ENCODE measurements at places on chromosomes 3 and 15. TPM values are rescaled to one million over a fixed set of nuclear protein-coding genes. Genes with fewer than 3 reads are reported as not detected.

GRCh38 chr15:74838137-74838516 lies 4.8 kb downstream of the ULK3 start:
- DNase-seq, result no peak

DNA sequence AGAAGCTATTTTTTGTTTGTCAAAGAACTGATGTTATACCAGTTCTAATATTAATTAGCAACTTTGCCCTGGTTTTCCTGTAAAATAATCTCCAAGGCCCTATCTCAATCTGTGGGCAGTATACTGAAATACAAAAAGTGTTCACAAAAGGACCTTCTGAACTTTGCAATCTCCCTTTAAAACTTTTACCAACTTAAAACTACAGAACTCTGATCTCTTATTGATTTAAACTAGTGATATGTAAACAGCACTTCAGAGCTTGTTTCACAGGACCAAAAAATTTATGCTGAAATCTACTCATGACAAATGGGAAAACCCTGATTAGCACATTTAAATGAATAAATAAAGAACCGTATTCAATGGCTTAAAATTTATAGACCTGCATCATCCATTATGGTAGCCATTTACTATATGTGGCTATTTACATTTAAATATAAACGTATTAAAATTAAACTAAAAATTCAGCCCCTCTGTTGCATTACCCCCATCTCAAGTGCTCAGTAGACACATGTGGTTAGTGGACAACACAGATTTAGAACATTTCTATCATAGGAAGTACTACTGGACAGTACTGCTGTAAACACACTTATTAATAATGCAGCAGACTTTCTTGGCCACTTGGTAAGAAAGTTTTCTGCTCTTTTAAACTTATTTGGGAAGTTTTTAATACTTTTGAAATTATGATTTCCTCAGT lies 12.0 kb downstream of the AGTR1 start:
- no peak for DNase-seq

DNA sequence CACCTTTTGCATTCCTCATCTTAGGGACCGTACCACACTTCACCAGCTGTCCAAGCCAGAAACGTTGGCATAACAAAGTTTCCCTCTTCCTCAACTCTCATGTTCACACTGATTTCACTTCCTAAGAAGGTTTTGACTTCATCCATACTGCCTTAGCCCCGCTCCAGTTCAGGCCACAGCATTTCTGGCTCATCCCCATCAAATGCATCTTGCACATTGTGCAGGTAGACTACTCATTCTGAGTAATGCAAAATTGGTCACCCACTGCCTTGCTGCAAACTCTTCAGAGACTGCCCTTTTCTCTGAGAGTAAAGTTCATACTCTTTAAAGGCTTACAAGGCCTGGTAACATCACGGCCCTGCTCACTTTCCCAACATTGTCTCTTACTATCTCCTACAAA lies 8.8 kb downstream of the NUSAP1 start:
- DNase-seq, result no peak

- DNase-seq, result no peak
Observed at GRCh38 chr15:29968099-29968894, 114.5 kb upstream of the GOLGA8J start.

- DNase-seq, result no peak
Observed at GRCh38 chr15:74383695-74384565, 16.5 kb upstream of the CYP11A1 start.

DNA sequence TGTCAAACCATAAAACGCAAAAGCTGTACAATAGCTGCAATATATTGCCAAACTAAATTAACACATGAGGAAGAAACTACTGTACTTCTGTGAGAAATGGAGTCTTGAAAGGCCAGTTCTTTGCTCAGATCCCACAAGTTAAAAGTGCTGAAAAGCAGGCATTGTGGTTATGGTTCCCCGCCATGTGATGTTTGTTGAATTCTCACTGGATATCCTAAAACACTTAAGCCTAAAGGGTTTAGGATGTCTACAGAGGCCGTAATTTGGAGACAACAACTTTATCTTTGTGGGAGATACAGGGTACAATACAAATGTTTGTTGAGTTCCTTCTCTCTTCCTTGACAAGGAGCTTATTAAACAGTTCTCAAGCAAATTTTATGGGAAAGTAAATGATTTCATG lies 53.2 kb downstream of the TMEM212 start:
- peak; percentile 33 for DNase-seq

GRCh38 chr3:36804295-36805055 lies 40.1 kb upstream of the DCLK3 start:
- no peak for DNase-seq

- peak; percentile 30 for DNase-seq
Observed at GRCh38 chr3:103794656-103795055, 1359.8 kb downstream of the ZPLD1 start.

- DNase-seq, result no peak
Observed at GRCh38 chr3:9024341-9024740, 61.1 kb upstream of the RAD18 start.

GRCh38 chr3:52393959-52394670 lies 50.8 kb downstream of the SEMA3G start:
- DNase-seq, result no peak

GRCh38 chr15:89142423-89142822 lies 54.2 kb downstream of the ABHD2 start:
- no peak for DNase-seq

DNA sequence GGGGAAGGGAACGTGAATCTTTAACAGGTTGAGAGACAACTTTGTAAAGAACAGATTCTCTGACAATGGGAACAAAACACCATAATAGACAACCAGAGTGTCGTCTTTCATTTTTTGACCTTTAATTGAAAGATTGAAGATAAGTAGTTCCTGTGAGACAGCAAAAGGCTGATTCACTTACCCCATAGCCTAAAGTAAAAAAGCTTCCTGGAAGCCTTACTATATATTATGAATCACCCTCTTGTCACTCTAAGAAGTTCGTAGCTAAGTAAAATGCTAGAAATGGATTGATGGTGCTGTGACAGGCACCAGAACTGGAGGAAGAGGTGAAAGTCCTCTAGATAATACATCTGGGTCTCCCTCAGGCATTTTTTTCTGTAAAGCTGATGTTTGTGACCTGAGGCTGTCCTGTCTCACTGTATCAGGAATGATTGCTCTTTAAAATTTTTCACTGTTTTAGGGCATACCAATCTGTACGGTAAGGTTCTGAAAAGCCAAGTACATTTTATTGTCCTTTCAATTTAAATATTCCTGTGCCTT lies 824.6 kb upstream of the SEMA6D start:
- peak; percentile 92 for DNase-seq

DNA sequence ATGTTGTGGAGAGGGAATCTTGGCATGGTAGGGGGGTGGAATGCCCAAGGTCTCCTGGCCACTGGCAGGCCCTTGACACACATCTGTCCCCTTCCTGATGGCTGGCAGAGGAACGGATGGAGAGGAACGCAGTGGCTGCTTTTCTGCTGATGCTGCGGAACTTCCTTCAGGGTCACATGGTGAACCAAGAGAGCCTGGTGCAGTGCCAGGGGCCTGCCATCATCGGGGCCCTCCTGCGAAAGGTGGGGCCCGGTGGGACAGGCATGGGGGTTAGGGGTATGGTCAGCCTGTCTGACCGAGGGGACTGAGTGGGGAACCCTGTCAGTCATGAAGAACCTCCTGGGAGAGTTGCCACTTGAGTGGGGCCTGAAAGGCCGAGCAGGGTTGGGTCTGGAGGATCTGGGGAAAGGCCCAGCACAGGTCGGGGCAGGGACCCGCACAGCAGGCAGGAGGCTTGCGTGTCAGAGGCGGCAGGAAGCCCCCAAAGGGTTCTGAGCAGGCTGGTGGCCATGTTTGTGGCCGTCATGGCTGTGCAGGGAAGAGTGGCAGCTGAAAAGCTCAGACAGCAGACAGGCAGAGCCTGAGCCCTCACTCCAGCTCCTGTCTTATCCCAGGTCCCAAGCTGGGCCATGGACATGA lies 18.1 kb downstream of the NBEAL2 start:
- DNase-seq, result no peak

- no peak for DNase-seq
Observed at GRCh38 chr3:136535906-136536305, 216.3 kb downstream of the STAG1 start.

DNA sequence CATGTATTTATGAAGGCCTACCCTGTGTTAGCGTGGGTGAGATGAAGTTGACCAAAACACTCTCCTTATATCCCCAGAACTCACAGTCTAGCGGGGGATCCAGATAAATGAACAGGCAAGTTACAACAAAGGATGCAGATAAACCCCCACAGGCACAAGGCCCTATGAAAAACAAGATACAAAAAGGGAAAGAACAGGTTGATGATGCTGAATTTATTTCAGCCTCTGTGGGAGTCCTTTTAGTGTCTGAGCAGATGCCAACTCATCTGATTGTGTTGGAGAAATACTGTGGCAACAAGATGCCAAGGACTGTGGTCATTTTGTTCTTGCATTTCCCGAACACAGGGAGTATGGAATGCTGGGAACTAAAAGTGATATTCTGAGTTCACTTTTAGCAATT lies 300.0 kb downstream of the CHST2 start:
- DNase-seq, result no peak

GRCh38 chr15:91227766-91228165 lies 127.7 kb downstream of the SV2B start:
- no peak for DNase-seq

GRCh38 chr3:42755681-42756578 lies 17.1 kb downstream of the CCDC13 start:
- peak; percentile 65 for DNase-seq

DNA sequence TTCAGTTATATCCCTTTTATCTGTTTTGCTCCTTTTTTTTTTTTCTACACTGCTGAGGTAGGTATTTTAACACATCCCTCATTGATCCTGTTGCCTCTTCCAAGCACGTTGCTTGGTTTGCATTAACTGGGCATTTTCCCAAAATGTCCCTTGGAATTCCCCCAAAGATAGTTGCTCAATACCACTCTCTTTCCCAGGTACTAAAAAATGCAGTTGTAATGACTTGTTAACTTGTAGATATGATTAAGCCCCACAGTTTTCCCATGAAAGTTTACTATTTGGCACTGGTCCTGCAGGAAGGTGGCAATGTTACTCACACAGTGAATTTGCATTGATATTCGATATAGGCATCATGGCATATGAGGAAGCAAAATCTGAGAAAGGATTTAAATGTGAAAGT lies 67.1 kb downstream of the GRM7 start:
- no peak for DNase-seq

DNA sequence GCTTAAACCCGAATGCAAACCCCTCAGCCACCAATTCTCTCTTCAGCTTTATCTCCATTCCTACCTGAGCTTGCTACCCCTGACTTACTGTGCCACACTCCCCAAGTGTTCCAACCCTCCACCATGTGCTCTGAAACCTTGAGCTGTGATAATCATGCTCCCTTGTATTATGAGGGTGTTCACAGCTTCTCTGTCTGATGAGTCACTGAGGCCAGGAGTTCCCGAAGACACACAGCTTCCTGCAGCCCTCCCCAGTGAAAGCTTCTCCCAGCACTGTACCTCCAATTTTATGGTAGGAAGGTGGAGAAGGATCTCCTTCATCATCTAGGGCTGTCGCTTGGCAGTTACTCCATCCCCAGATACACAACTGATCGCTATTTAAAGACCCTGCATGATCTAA lies 24.9 kb downstream of the STAC start:
- no peak for DNase-seq

- no peak for DNase-seq
Observed at GRCh38 chr3:152222327-152222726, 46.4 kb upstream of the MBNL1 start.

DNA sequence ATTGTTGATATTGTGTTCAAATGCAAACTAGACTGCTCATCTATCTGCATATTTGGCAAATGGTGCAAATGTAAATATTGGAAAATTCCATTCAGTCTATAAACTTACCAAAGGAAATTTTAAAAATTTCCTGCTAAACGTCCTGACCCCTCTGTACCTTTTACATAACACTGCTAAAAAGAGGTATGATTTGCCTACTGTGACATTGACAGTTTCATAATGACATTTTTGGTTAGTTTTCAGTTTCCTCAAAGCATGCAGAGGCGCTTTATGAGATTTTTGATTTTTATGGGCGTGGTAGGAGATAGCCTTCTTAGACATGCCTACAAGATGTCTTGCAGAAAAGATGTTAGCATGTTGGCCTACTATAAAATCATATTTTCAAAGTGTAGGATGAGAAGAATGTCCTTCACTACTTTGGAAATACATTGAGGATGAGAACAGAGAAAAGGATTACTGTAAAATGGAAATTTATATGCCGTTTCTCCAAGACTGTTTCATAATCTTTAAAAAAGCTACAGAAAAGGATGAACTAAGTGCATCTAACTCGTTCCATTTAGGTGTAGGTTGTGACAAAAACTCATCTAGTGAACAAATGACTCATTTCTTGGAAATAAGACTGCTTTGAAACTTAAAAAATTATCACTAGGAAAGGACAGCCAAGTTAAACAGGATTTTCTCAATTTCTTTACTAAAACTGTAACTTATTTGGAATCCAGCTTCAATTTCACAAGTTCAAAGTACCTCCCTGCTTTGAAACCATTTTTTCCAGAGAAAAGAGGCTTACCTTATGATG lies 14.5 kb upstream of the ISLR start:
- DNase-seq, result no peak

GRCh38 chr3:73766599-73767381 lies 142.0 kb upstream of the PDZRN3 start:
- no peak for DNase-seq

GRCh38 chr15:51450001-51450400 lies 108.5 kb downstream of the GLDN start:
- no peak for DNase-seq

DNA sequence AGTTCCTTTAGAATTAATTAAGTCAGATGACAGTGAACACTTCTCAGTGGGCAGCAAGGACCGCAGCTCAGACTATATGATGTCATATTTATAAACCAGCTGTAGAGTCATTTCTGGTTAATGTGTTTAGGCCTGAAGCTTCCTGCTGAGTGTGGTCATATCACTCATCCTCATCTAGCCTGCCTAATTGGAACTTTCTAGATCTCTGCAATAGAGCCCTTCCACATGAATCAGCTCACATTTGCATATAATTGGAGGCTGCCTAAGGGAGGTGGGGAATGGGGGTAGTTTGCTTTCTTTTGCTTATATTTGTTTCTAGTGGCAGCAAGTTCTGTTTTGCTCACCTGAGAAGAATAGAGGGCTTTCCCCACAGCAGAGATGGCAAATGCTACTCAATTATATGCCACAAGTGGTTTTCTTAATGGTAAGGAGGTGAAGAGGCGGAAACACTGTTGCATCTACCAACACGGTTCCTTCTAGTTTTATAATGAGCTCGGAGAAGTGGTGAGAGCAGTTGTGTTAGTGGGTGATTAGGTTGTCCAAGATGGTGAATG lies 148.1 kb downstream of the KLHL25 start:
- no peak for DNase-seq

CCR8 gene
- not detected for total RNA-seq

GOLGA6L7 gene
- not detected for total RNA-seq

PRR20G gene
- not detected for total RNA-seq

CX3CR1 gene
- not detected for total RNA-seq

SAMMSON gene
- 26.3 TPM for total RNA-seq

DAPK2 gene
- 0.69 TPM for total RNA-seq

CACNA2D3 gene
- not detected for total RNA-seq

HGD gene
- not detected for total RNA-seq

MAGEL2 gene
- total RNA-seq, result 0.95 TPM

ANAPC13 gene
- total RNA-seq, result 49.2 TPM

CLDN11 gene
- not detected for total RNA-seq

Data from SK-MEL-5 (cell line).